ENCODE measurements at places on chromosomes 11 and 22.

DNA sequence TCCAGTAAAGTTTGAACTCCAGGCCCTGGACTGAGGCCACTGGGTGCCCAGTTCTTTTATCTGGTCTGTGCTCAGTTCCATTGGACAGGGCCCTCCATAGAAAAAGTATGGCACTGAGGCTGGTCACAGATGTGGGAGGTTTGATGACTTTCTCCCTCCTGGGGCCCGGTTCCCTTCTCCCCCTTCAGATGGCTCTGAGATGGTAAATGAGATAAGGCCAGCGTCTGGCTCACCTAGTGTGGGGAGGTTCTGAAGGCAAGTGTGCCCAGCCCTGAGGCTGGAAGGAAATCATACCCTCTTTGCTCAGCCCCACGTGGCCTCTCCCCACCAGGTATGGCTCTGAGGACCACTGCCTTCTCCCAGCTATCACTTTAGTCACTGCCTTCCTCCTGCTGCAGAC lies 1.5 kb upstream of the CLDN5 start:
- DNase-seq, result no peak

- DNase-seq, result no peak
Observed at GRCh38 chr11:10646681-10647355, 46.7 kb downstream of the IRAG1 start.

DNA sequence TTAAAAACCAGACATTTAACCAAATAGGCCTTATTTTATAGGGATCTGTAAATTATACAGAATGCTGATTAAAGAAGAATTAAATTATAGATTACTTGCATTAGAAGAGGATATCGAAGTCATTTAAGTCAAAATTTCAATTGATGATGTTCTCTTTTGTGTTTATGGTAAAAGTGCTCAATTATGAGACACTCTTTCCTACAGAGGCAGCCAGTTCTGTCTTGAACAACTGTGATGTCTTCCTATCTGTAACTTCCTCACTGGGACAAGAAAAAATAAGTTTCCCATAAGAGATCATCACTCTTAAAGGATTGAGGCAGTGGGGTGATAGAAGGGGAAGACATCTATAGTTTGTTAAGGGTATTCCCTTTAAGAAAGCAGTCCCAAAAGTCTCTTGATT lies 613.5 kb downstream of the INSC start:
- no peak for DNase-seq

DNA sequence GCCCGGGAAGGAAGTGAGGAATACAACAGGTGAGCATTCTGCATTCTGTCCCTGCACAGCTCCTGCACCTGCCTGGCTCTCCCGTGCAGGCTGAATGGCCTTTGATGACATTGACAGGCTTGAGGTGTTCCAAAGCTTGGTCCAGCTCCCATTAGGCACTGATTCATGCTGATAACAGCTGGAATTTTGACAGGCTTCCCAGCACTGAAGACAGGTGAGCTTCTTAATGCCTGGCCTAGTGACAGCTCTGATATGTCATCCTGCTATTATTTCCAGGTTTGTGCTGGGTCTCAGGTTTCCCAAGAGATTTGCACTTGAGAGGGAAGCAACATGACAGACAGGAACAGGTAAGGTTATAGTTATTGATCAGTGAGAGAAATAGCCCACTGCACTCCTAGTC lies 58.0 kb upstream of the MTNR1B start:
- no peak for DNase-seq

GRCh38 chr22:45831394-45831793 lies 145.6 kb downstream of the WNT7B start:
- no peak for DNase-seq

DNA sequence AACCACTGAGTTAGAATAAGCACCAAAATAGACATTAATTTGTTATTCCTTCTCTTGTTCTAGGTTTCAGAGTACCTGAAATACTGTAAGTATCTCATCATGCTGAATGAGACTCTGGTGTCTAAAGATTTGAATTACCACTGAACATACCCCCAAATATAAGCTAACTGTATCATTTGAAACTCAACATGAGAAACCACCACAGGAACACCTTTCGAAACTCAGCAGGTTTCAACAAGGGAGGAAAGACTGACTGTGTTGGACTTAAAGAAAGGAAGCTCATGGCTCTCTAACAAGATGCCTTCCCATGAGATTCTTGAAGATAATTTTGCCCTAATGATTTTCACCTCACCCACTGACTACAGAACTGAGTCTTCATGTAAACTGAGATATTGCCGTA lies 37.0 kb downstream of the PRCP start:
- no peak for DNase-seq

Measured in thoracic aorta (tissue), 2 donors.